GM12864 (cell line): ENCODE measurements at places on chromosomes 4 and X.

- no peak for DNase-seq
These were observed 886 bp upstream of the WWC2 start for GRCh38 chr4:183098019-183098722.

GRCh38 chr4:133719098-133719497 lies 482.5 kb downstream of the PABPC4L start:
- no peak for DNase-seq

DNA sequence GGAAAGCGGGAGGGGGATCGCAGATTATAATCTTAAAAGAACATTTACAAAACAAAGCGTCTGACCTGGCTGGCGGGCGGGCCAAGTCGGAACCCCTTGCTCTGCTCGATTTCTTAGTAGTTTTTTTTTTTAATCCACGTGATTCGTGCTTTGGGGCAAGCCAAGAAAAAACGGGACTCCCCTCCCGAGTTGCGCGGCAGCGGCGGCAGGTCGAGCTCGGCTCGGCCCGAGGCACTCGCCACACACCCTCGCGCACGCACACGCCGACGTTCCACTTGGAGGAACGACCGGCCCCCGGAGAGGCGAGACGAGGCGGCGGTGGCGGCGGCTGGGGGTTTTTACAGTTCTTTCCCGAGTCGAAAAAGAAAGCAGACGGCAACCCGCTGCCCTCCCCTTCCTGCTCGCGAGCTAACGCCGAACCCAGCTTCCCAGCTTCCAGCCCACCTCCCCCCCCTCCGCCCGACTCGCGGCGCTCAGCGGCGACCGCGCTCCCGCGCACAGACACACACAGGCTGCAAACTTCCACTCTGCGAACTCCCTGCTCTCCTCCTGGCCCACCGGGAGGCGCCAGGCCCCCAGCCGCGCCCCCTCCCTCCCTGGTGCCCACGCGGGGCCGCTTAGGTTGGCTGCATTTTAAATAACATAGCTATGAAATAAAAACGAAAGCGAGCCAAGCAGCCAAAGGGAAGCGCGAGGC lies 1.2 kb downstream of the BCOR start:
- no peak for DNase-seq

- no peak for DNase-seq
These were observed 23.4 kb downstream of the IRF2 start for GRCh38 chr4:184450743-184451535.

GRCh38 chr4:17605236-17605635 lies 9.2 kb upstream of the MED28 start:
- DNase-seq, result no peak

- no peak for DNase-seq
These were observed 179.1 kb upstream of the TBC1D9 start for GRCh38 chr4:140935254-140935653.

- DNase-seq, result no peak
These were observed 541 bp upstream of the FIP1L1 start for GRCh38 chr4:53376900-53377299.

- no peak for DNase-seq
These were observed 715 bp downstream of the ZMAT1 start for GRCh38 chrX:101931136-101931487.

GRCh38 chr4:17721496-17722355 lies 59.7 kb downstream of the FAM184B start:
- no peak for DNase-seq

GRCh38 chrX:40152741-40153344 lies 55.1 kb upstream of the BCOR start:
- no peak for DNase-seq

- no peak for DNase-seq
These were observed 35.4 kb upstream of the SPP1 start for GRCh38 chr4:87939978-87940690.

DNA sequence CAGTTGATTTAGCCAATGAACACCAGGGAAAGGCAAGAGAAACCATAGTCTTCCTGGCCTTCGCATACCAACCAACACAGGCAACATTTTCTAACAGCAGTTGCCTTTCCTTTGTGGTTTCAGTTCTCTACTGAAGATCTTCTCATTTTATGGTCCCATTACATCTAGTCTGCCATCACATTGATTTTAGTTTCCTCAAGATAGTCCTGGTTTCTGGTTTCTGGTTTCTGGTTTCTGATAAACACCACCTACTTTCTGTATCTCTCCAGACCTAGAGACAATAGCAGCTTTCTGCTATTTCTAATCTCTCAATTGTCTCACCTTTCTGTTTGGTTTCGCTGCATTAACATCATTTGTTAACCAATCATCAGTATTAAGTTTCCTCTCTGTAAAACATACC lies 646.3 kb upstream of the SPANXN1 start:
- DNase-seq, result no peak

DNA sequence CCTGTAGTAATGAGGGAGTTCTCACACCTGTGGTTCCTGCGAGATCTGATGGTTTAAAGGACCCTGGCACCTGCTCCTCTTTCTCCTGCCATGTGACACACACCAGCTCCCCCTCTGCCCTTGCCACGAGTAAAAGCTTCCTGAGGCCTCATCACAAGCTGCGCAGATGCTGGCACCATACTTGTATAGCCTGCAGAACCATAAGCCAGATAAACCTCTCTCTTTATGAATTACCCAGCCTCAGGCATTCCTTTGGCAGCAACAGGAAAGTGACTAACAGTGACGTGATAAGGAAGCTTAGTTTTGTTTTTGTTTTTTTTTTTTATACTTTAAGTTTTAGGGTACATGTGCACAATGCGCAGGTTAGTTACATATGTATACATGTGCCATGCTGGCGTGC lies 130.9 kb downstream of the AFAP1 start:
- no peak for DNase-seq

DNA sequence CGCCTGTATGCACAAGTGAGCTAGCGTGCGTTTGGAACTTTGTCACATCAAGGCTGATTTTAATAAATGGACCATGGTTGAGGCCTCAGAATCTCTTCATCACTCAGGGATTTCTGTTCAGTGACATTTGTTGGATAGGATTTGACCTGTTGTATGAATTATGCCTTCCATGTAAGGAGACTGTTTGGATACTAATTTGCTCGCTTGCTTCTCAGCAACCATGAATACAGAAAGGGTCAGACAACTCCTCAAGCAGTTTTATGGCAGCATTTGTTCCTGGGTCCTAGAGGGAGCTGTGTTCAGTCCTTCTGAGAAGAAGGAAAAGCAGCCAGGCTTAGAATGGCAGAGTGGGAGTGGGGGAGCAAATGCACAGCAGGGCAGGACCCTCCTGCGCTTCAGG lies 269.7 kb upstream of the LCORL start:
- no peak for DNase-seq

DNA sequence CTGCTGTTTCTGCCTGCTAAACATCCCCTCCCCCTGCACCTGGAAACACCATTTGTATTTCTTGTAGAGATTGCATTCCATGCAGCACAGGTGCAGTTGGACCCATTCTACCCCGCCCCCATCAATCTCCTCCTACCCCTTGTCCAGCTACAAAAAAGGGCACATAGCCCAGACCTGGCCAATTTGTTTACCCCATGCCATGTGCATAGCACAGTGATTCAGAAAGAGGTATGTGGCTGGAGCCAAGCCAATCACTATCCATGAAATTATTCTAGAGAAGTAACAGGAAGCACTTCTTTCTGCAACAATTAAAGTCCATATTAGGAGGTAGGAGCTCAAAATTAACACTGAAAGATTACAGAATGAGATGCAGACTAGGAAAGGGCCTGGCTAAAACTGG lies 20.2 kb upstream of the TMEM184C start:
- no peak for DNase-seq

DNA sequence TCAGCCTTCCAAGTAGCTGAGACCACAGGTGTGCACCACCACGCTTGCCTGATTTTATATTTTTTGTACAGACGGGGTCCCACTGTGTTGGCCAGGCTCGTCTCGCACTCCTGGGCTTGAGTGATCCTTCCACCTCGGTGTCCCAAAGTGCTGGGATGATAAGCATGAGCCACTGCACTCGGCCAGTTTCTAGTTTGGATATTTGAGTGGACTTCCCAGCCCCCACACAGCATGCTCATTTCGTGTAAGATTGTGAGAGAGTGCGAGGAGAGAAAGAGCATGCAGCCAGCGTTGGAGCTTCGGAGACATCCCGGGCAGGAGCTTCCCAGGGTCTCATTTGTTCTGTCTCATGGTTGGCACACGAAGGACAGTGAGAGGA lies 31.8 kb downstream of the ARSD start:
- DNase-seq, result no peak

DNA sequence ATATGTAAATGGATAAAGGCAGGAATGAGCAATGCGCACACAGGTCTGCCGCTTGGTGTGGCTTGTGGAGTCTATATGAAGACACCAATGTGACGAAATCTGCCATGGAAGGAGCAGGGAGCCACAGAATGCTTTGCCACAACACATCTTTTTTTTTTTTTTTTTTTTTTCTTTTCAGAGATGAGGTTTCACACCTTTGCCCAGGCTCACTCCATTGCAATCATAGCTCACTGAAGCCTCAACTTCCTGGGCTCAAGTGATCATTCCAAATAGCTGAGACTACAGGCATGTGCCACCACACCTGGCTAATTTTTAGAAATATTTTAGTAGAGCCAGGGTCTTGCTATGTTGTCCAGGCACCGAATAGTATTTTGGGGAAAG lies 17.4 kb upstream of the SLC34A2 start:
- no peak for DNase-seq

DNA sequence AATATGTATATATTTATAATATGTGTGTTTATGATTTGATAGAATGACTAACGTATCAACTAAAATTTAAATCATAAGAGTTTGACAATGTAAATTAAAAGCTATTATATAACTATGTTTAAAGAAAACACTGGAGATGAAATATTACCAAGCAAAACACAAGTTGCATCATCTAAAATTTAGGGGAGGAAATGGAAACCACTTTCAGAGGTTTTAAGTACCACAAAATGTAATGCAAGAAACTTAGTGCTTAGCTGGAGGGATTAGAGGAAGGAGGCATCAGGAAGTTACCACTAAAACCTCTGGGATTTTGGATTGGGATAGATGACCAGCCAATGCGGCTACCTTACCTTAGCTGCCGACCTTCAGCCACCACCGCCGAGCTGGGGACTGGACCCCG lies 1192.1 kb upstream of the PRKX start:
- DNase-seq, result no peak

GRCh38 chr4:4330794-4331193 lies 40.7 kb downstream of the ZBTB49 start:
- DNase-seq, result no peak

DNA sequence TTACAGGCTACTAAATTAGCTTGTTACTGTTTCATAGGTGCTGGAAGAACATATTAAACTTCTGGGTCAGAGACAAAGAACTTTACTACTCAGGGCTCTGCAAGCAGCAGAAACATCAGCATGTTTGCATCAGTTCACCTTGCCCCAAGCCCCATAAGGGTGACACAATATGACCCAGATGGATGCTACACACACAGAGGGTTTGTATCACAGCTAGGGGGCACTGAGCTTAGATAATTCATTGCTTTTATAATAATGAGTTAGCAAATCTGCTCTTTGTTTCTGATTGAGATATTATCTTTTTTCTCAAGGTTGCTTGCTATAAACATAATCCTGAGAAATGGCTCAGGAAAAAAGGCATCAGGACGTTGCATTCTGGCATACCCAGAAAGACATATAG lies 4.8 kb upstream of the SYNPO2 start:
- DNase-seq, result no peak

DNA sequence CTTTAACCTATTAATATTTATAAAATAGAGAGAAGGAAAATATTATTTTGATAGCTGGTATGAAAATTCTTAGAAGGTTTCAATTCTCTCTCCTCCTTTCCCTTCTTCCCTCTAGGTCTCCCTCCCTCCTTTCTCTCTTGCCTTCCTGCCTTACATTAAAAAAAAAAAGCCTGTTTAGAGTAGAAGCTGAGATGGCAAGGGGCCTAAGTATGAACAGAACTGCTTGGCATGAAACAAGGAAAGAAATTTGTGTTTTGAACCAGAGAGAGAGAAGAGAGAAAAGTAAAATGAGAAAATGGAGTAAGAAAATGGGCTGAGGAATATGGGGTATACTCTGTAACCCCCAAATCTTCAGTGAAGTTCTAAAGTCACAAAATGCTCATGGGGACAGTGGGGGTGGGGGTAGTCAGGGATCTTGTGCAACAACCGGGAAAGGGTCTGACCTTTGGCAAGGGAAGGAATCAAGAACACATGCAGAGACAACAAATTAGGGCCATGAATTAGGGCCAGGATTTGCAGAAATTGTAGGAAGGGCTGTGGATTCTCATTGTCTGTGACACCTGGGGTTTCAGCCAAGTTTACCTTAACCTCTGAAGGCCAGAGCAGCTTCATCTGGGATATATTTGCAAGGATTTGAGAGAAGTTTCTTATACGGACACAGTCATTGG lies 30.6 kb downstream of the SUPT20HL2 start:
- DNase-seq, result no peak

GRCh38 chr4:165381821-165382373 lies 3.1 kb downstream of the CPE start:
- no peak for DNase-seq

GRCh38 chr4:84500386-84501201 lies 1.5 kb upstream of the NKX6-1 start:
- DNase-seq, result no peak

GRCh38 chr4:53119680-53120079 lies 246.2 kb downstream of the SCFD2 start:
- no peak for DNase-seq

DNA sequence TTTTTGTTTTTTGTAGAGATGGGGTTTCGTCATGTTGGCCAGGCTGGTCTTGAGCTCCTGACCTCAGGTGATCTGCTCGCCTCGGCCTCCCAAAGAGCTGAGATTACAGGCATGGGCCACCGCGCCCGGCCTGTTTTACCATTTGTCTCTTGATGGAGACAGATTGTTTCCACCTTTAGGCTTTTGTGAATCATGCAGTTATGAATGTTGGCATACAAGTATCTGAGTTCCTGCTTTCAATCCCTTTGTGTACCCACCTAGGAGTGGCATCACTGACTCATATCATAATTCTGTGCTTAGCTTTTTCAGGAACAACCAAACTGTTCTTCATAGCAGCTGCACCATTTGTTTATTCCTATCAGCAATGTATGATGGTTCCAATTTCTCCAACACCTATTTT lies 20.2 kb upstream of the MGST2 start:
- DNase-seq, result no peak

GRCh38 chr4:30836231-30836630 lies 116.1 kb downstream of the PCDH7 start:
- DNase-seq, result no peak

DNA sequence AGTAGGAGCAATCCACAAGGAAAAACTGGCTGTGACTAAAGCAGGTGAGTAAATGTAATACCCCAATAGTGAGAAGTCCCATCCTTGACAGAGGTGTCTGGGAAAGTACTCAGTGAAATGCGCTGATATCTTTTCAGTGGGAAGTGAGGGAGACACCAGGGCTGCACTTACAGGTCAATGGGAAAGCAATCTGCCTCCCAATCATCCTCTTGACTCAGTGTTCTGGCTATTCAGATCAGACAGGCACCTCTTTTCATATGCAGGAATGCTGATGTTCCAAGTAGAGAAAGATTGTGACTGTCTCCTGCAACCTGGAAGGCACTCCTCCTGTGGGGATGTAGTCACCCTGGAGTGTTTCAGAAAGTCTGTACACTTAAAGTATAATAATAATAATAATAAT lies 39.9 kb upstream of the SPIN2A start:
- DNase-seq, result no peak
